Naive thymus-derived CD8-positive, alpha-beta T cell (primary cell): ENCODE measurements at places on chromosomes 12 and 14.

GRCh38 chr14:86722612-86723253, 1192.8 kb downstream of the FLRT2 start:
- DNase-seq, result no peak

GRCh38 chr12:77722536-77722935, 108.2 kb upstream of the NAV3 start:
- DNase-seq, result no peak

GRCh38 chr14:41662780-41663472, 56.2 kb downstream of the LRFN5 start:
- DNase-seq, result no peak

DNA sequence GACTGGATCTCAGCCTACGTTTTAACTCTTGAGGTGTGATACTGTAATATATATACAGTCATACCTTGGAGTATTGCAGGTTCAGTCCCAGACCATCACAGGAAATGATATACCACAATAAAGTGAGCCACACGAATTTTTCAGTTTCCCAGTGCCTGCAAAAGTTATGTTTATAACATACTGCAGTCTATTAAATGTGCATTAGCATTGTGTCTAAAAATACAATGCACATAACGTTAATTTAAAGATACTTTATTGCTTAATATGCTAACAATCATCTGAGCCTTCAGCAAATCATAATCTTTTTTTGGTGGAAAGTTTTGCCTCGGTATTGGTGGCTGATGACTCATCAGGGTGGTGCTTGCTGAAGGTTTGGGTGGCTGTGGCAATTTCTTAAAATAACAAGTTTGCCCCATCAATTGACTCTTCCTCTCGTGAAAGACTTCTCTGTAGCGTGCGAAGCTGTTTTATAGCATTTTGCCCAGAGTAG, 18.9 kb downstream of the PYROXD1 start:
- DNase-seq, result peak; percentile 47

DNA sequence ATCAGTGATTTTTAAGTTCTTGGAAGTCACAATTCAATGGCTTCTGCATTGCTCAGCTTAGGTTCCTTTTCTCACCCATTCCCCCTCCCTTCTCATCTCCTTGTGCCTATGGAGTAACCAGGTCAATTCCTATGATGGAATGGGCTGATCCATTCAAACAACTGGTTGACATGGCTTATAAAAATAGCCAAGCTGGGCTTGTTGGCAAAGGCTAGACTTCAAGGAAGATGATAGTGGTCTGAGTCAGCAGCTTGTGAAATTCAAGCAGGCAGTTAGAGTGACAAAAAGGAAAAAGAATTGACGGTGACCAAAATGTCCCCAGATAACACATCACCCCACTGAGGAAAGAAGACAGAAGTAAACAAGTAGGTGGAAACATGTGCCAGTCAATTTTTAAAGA, 119.9 kb upstream of the PCED1B start:
- no peak for DNase-seq

GRCh38 chr12:120668868-120669840, 17.8 kb upstream of the MLEC start:
- DNase-seq, result no peak

DNA sequence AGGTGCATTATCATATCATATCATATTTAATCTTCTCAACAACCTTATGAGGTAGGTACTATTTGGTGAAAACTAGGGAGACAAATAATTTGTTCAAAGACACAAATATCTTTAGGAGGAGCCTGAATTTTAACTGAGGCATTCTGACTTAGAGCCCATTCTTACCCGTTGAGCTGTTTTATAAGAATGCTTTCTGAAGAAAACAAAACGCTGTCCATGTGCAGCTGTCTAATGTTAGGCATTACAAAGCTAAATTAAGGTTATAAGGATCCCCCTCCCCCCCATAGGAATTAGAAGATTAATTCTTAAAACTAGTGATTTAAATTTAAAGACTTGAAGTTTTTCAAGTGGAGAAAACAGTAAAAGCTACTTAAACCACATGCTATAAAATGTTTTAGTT, 6.4 kb downstream of the KTN1 start:
- DNase-seq, result no peak

DNA sequence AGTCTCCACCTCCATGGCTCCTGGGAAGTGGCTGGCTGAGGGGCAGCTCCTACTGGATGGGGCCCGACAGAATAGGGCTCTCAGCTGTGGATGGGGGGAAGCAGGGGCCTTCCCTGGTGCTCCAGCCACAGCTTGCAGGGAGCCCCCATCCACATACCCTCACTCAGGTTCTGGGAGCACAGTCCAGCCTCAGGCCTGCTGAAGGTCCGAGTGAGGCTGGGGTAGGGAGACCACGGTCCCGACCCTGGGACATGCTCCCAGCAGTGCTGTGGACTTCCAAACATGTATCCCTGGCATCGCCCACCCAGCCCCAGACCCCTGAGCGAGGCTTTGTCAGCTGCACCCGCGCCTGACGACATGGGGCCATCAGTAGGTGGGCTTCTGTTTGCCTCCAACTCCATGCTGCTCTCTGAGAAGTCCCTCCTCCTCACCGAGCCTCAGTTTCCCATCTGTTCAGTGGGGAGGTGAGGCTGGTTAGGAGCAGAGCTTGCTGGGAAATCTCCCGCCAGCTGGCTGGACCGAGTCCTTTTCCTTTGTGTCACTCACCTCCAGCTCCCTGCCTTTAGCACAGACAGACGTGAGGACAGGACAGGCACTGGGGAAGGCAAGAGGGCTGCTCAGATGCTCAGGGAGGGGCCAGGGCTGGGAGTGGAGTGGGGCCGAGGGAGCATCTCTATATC, 9.1 kb upstream of the ATG101 start:
- DNase-seq, result no peak

GRCh38 chr14:100056964-100057795, 8.0 kb upstream of the EVL start:
- no peak for DNase-seq

GRCh38 chr14:38929416-38929815, 173.6 kb downstream of the SEC23A start:
- DNase-seq, result no peak

- DNase-seq, result peak; percentile 18
These were observed 963 bp downstream of the ATL1 start for GRCh38 chr14:50560931-50561285.

DNA sequence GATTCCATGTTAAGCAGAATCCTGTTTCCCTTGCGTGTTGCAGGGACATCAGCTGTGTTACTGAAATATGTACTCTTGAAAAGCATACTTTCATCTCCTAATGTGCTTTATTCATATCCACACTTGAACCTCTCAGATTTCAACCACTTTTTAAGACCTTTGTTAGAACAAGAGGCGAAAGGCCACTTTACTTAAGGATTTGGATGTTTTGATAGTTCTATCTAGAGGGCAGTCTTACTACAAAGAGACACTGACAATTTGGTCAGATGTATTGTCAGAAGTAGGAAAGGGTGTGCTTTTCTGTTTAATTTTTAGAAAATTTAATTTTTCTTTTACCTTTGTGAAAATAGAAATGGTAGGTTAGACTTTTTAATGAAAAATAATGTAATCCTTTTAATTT, 267.9 kb downstream of the TMTC2 start:
- no peak for DNase-seq

DNA sequence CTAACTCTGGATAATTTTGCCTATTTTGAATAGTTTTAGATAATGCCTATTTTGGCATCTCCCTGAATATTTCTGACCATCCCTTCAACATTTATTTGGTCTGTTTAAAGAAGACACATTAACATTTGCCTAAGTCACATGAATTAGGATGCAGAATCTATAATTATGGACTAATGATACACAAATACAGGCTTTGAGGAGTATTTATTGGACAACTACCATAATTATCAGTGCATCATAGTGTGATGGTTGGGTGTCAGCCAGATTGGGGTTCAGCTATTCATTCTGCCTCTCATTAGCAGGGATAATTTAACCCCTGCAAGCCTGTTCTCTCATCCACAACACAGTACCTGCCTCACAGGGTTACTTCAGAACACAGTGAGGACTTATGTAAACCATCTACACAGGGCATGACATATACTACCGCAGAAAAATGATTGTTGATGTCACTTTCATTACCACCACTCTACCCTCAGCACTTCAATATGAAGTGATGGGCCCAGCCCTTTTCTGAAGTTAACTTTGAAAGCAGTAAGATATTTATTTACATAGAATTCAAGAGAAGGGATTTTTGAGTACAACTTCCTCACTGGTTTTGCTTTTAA, 14.4 kb downstream of the PRKCH start:
- DNase-seq, result peak; percentile 84

GRCh38 chr12:131683266-131684014, 27.4 kb upstream of the SFSWAP start:
- DNase-seq, result no peak

DNA sequence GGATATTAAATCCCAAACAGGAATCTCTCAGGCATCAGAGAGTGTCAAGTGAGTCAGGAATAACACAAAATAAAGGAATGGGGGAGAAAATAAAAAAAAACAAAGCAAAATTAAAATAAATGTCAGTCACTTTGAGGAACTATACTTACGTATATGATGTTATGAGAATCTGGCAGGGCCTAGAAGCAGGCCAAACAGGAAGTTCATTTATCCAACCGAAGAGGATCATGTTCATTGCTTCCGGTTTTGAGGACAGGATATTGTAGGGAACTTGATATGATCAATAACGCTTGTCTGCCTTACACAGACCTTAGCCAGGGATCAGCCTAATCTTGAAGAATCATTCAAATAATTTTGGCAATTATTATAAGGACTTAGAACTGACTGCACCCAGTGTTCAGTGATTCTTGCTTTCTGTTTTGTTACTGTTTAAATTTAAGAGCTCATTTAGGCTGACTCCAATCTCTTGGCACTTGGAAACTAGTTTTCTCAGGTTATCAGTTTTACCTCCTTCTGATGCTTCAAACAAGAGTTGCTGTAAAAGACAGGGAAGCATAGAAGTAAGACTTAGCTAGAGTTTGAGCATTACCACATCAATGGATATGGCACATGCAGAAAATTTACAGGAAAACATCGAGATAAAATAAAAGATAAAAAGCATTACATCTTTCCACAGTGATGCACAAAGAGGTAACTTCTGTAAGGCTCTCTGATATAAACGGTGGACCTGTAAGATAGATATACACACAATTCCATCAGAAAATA, 53.4 kb downstream of the ZFC3H1 start:
- no peak for DNase-seq

DNA sequence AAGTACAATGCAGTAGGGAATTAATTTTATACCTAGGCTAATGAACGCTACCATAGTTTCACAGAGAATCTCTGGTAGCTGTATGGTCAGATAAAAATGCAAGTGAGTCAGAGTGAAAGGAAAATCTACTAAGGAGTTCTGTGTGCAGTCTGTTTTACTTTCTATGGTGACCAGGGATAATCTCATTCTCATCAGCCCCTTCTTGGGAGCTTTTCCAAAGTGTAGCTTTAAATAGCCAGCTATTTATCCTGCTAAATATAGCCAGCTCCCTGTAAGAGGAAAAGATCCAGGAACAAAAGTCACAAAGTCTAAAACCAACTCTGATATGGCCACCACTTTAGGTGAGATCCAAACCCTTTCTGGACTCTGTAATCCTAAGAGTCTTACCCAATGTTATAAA, 75.5 kb downstream of the TMEM116 start:
- DNase-seq, result no peak

DNA sequence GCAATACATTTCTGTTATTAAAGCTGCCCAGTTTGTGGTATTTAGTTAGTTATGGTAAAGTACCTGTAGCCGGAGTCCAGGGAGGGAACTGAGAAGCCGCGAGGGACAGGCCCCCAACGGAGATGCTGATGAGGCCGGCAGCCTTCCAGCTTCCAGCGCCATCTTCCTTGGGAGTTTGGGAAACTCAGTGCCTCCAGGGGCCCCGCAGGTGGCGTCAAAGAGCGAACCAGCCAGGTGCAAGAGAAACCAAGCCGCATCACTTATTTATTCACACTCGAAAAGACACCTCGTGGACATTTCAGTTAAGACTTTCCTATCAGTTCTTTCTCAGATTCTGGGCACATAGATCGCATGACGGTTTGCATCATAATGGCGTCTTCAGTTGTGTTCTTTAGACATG, 216.6 kb downstream of the GLT1D1 start:
- DNase-seq, result no peak

DNA sequence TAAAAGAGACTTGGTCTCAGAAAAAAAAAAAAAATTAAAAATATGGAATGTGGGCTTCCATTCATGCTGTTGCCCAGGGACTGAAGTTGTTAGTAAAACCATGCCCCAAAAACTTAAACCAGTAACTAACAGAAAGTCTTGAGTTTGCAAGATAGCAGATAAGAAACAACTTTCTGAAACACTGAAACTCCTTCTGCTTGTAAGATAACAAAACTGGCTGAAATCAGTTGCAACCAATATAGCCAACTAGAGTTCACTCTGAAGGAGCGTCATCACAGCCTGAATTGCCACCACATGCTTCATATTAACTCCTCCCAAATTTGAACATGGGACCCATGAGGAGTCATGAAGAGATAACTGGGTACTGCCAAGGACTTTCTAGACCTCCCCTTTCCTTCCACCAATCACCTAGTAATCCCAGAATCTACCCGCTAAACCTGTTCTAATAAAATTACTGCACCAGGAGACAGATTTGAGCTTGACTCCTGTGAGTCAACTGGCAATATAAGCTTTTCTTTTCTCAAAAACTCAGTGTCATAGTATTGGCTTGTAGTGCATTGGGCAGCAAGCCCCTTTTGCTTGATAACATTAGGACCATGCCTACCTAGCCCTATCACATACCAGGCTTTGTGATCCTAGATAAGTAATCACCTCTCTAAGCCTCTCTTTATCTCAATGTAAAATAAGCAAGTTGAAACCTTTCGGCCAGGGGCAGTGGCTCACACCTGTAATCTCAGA, 53.6 kb downstream of the R3HDM2 start:
- DNase-seq, result no peak

GRCh38 chr12:89162589-89163261, 189.6 kb downstream of the DUSP6 start:
- DNase-seq, result no peak

- no peak for DNase-seq
These were observed 3.4 kb downstream of the RTL1 start for GRCh38 chr14:100899884-100900771.

DNA sequence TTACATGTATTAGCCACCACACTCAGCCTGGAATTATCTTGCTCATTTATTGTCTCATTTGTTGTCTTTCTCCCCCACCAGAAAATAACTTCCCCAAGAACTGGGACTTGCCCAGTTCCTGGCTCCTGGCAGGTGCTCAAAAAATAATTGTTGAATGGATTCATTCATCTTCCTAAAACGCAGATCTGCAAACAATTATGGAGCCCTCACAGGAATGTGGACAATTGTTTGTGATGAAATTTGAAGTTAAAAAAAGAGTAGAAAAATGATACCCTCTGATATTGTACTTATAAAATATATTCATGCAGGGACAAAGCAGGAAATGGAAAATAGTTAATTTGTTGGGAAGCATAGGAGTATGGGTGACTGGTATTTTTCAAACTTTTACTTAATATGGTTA, 60.7 kb upstream of the MAP1LC3B2 start:
- DNase-seq, result no peak
